GM12891 (cell line): ENCODE measurements at places on chromosomes 1 and 21.

- DNase-seq = no peak
Measured at GRCh38 chr1:204225841-204226735, 12.3 kb upstream of the GOLT1A start.

- DNase-seq = no peak
Measured at GRCh38 chr1:114299331-114299975, 145.8 kb upstream of the SYT6 start.

- DNase-seq = no peak
Measured at GRCh38 chr1:61079898-61080336, 2.4 kb upstream of the NFIA start.

DNA sequence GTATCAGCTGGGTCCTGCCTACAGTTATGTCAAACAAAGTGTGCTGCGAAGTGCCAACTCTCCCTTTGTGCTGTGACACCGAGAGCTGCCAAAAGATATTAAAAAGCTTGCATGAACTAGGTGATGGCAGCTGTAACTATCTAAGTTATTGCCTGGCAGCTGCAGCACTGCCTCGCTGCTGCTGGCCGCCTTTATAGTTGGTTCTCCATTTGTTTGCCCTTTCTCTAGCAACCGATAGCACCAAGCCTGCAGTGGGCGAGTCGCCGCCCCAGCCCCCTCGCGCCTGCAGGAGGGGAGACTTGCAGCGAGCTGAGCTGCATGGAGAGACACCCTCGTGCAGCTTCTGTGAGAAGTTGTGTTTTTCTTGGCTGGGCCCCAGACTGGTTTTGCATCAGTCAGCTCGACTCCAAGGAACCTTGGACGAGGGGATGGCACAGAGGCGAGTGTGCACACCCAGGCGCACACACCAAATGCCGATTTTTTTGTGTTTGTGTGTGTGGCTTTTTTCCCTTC is 330.6 kb downstream of the RPS6KC1 start:
- no peak for DNase-seq
